ENCODE measurements at places on chromosomes 11 and 22.

GRCh38 chr11:84564180-84564866, 1062.8 kb downstream of the DLG2 start:
- no peak for DNase-seq

DNA sequence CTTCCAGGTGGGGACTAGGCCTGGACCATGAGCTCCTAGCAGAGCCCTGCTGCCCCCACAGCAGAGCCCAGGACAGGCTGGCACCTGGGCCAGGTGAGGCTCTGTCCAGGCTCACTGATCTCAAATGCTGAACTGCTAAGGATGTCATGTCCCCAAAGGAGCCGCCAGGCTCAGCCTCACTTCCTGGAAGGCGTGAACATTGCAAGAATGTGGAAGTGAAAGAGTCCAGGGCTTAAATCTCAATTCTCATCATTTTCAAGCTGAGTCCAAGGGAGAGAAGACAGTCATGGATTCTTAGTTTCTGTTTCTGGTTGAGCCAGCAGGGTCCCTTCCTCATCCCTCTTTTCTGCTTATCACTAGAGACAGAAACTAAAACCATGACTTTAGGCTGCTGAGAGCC, 5.0 kb downstream of the ASCL2 start:
- DNase-seq: no peak

- no peak for DNase-seq
Measured at GRCh38 chr11:46130286-46130940, 9.2 kb upstream of the PHF21A start.

- no peak for DNase-seq
Measured at GRCh38 chr11:13577881-13578280, 82.1 kb upstream of the PTH start.

DNA sequence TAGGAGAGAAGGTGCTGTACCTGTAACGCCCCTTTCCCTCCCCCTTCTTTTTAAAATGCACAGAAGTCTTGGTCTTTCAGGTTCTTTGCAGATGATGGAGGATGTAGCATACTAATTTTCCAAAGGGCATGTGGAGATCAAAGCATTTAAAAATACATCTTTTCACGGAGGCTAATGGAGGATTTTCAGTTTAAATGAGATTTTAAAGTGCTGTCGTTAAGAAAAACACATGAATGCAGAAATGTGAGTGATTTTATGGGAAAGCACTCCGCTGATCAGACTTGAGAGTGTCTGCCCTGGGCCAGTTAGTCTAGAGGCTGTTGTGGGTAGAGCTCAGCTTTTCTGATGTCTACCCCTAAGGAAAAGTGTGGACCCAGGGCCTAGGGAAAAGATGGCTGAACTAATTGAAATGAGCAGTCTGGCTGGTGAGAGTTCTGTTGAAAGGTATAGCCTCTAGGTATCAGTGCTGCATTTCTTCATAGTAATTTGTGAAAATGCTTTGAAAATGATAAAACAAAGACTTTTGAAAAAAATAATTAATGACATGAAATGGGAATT, 2.5 kb downstream of the AMOTL1 start:
- DNase-seq: no peak

DNA sequence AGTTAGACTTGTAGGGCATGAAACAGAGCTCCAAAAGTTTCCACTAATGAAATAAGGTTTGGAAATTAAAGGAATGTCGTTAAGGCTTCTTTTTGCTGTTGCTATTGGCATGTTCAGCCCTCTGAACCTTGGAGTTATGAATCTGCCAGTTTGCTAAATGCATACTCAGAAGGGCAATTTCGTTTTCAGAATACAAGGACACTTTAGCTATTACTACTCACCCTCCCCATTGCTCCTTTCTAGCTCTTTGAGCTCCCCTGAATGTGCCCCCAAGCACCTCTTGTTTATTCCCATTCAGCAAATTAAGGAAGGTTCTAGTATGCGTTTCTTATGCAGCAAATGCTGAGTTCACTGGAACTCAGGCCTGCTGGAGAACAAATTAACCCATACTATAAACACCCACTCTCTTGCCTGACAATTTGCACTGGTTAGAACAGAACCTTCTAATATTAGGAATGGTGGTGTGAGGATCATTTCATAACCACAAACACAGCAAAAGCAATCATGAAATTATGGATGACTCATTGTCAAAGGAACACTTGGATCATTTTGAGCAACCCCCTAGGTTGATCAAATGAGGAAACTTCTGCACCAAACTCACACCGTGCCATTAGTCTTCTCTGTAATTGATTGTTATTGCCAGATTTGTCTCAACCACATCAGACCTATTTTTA, 26.2 kb upstream of the LIN7C start:
- no peak for DNase-seq

- DNase-seq: no peak
Measured at GRCh38 chr11:1435820-1436467, 46.2 kb downstream of the BRSK2 start.

GRCh38 chr11:133794205-133794604, 51.1 kb downstream of the SPATA19 start:
- DNase-seq: no peak

DNA sequence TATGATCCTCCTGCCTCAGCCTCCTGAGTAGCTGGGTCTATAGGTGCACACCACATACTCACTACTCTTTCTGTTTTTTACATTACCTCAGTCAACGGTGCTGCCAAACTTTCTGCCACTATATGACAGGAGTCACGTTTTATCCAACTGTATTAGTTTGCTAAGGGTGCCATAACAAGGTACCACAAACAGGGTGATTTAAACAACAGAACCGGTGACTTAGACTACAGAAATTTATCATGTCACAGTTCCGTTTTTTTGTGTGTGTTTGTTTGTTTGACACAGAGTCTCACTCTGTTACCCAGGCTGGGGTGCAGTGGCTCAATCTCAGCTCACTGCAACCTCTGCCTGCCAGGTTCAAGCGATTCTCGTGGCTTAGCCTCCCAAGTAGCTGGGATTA, 6.3 kb upstream of the SWAP70 start:
- no peak for DNase-seq

- DNase-seq: no peak
Measured at GRCh38 chr11:20360650-20361049, 2.9 kb upstream of the HTATIP2 start.

GRCh38 chr22:44884968-44885805, 124.6 kb downstream of the PHF21B start:
- DNase-seq: no peak

GRCh38 chr11:13073119-13073981, 64.2 kb downstream of the RASSF10 start:
- DNase-seq: no peak

GRCh38 chr11:26741036-26741435, 19.2 kb upstream of the SLC5A12 start:
- no peak for DNase-seq

DNA sequence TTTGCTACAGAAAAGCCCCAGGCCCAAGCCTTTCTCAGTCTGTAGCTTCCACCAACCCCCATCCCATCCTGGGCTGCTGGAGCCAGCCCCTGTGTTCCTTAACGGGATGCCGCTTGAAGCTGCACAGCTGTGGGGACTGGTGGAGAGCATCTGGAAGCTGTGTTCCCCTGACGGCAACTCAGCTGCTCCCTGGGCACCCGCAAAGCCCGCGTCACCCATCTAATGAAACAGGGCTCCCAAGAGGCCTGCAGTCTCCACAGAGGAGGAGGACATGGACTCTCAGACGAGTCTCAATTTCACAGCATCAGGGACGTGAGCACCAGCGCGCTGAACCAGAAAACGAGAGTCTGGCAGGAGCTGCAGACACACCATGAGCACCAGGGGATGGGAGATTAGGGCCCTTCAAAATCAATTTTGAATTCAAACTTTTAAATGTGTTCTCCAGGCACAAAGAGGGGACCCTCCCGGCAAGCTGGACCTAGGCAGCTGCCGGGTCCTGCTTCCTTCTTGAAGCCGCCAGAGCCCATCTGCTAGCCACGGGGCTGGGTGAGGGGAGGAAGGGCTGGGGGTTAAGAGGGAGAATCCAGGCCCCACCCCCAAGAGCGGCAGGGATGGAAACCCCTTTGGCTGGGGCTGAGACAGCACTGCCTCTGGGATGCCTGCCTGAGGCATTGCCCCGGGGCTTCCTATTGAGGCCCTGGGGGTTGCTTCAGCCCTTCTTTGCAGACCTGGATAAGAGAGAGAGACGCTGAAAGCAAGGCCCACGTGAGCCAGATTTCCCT, 21.0 kb downstream of the LMO1 start:
- DNase-seq: no peak

- DNase-seq: no peak
Measured at GRCh38 chr11:2393941-2394817, 6.4 kb upstream of the TSSC4 start.

- no peak for DNase-seq
Measured at GRCh38 chr11:119921571-119921970, 192.6 kb upstream of the NECTIN1 start.

- DNase-seq: no peak
Measured at GRCh38 chr11:3783611-3784010, 13.7 kb downstream of the NUP98 start.

- no peak for DNase-seq
Measured at GRCh38 chr11:272931-273198, 5.3 kb upstream of the NLRP6 start.

DNA sequence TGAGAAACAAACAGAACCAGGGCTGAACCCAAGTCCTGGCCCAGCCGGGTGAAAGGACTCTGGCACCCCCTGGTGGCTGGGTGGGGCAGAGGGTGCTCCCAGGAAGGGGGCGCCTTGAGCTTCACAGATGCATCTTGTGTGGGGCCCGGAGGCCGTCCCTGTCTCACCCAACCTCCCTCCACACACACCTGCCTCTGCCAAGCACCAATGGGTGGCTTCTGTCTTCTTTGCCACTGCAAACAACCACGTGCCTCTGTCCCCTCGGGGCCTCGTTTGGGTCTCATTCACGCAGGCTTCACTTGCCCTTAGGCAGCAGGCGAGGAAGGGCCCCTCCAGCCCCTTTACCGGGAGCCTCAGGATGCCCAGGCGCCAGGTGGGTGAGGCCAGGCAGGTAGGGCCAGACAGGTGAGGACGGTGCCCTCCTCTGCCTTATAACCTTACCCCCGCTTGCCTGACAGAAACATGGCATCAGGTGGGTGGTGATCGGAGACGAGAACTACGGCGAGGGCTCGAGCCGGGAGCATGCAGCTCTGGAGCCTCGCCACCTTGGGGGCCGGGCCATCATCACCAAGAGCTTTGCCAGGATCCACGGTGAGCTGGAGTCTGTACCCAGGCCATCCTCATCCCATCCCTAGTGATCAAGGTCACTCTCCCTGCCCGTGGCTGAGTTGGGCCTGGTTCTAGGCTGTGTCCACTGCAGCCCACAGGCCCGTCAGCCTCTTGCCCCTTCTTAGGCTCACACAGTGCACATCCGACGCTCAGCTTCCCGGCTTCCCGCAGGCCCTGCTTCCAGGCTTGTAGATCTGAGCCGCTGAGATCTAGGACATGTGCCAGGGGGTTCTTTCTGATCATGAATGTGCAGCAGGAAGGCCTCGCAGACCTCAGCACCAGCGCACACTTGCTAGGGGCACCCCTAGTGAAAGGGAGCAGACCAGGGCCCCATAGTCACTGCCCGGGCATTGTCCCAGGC, 17.2 kb downstream of the POLR3H start:
- DNase-seq: no peak

DNA sequence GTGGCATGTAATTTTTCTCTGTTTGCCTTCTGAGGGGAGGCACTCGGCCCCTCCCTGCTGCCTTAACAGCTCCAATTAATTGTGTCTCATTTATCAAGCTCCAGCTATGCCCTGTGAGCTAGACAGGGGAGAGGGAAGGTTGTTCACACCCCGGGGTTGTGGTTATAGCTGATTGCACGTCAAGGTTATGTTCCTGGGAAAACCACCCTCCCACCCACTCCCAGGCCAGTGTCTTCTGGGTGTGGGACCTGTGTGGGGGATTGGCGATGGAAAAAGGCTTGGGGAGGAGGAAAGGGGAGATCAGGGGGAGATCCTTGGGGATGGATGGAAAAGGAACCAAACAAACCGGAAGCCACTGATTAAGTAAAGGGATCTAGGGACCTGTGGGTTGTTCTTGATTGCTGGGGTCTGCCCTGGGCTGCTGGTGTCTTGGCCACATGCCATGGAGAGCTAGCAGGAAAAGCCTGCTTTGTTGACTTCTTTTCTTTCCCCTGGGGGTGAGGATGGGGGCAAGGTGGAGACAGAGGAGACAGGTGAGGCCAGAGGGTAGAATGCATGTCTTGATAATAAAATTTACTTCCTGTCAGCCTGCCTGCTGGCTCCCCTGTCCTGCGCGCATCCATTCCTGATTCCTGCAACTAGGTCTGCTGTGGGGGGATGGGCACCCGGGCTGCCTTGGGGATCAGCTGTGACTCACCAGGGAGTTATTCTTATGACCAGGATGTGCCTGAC, 13.5 kb upstream of the SORL1-AS1 start:
- DNase-seq: no peak

- no peak for DNase-seq
Measured at GRCh38 chr11:9615031-9615451, 41.6 kb downstream of the WEE1 start.

DNA sequence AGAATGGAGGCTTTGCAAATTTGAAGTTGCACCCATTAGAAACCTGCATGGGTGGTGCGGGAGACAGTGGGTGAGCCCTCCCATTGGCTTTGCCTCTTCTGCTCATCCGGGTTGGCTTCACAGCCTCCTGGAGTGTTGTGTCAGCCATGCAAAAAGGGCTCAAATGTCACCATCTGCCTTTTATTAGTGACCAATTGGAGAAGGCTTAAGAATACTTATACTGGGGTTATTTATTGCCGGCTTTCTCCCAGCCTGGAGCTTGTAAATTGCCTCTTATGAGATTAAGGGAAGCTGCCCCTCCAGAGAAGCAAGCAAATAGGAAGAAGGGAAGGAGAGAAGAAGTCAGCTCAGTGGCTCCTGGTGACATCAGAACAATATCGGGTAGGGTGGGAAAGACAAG, 182.6 kb downstream of the ST3GAL4 start:
- no peak for DNase-seq

- DNase-seq: no peak
Measured at GRCh38 chr11:61287338-61287977, 7.7 kb downstream of the VWCE start.

- DNase-seq: no peak
Measured at GRCh38 chr11:125872138-125872491, 15.4 kb upstream of the HYLS1 start.

DNA sequence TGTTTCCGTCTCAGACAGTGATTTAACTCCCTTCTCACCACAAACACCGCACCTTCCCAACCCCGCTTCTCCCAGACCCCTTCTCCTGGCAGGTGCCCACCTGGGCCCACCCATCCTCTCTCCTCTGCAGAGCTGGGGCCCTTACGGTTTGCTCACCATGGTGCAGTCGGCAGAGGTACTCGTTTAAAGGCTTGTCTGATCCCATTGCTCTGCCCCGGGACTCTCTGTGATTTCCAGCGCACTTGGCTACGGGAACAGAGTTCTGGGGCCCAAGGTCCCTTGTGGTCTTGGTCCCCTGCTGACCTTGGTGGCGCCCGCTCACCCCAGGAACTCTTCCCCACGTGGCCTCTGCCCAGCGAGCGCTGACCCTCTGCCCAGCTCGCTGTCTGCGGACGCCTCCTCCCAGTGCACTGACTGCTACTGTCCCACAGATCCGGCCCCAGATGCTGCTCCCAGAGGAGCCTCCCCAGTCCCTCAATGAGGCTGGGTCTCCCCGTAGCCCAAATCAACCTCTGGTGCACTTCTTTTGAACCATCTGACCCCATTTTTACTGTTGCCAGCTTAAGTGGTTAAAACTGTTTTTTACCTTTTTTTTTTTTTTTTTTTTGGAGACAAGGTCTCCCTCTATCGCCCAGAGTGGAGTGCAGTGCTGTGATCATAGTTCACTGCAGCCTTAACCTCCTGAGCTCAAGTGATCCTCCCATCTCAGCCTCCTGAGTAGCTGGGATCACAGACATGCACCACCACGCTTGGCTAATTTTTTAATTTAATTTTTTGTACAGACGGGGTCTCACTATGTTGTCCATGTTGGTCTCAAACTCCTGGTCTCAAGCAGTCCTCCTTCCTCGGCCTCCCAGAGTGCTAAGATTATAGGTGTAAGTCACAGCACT, 21.3 kb upstream of the CTSD start:
- no peak for DNase-seq

Data from NCI-H1048 (cell line).